ENCODE measurements at places on chromosomes 3 and 15.
A peak's percentile ranks its signal among the peaks of the same experiment; 100 is the strongest.

DNA sequence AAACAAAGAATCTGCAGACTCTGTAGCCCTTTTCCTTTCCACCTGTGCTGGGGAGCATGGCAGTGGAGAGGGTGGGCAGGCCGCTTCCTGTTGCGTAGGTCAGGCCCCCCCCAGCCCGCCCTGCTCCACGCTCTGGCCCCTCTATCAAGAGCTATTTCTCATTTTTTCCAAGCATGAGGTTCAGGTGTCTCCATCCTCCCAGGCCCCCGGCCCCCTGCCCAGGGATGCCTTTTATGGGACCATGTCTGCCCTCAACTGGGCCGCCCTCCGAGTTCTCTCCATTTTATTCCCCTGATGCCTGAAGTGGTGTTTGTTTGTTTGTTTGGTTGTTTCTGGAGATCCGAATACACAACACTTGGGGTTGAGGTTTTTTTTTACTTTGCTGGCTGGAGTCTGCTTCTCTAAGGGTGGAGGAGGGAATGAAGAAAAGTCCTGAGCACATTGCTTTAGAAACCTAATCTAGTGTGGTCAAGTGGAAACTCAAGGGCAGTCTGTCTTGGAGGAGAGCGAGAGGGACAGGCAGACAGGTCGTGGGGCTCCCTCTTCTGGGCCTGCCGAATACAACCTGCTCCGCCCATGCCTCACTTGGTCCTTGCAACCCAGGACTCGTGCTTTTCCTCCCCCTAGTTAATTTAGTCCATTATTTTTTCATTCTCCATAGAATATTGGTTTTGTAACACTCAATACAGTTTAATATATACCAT lies 176.5 kb upstream of the LYSMD4 start:
- DNase-seq, result no peak

DNA sequence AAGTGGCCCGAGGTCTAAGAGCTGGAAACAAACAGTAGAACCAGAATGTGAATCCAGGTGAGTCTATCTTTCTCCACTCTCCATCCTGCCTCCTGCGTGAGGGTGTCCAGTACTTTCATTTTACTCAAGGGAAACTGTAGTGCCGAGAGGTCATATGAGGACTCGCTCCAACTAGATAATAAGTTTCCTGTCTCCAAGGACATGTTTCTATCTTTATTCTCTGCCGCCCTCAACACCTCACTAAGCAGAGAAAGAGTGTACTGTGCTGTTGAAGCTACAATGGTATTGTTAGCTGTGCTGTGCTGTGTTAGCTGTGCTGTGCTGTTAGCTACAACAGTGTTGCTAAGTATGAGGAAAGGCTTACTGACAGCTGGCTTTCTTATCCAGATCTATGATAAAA lies 137.9 kb upstream of the COL8A1 start:
- no peak for DNase-seq

- DNase-seq, result peak; percentile 22
These were observed 51.4 kb downstream of the FGD5 start for GRCh38 chr3:14869917-14870782.

DNA sequence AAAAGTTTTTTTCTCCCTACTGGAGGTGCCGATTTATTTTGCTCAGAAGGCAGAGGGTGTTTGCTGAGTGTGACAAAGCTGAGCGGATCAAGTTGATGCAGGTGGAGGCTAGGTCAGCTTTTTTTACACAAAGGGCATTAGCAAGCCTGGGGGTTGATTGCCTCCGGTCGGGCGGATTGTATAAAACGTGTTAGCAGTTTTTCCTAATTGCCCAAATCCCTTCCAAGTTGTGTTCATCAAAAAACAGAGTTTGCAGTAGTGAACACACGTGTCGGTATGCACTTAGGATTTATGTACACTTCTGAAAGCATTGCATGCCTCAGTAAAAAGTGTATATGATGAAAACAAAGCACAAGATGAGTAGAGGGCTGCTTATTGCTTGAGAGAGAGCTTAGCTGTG lies 2.6 kb downstream of the GPR160 start:
- DNase-seq, result no peak

DNA sequence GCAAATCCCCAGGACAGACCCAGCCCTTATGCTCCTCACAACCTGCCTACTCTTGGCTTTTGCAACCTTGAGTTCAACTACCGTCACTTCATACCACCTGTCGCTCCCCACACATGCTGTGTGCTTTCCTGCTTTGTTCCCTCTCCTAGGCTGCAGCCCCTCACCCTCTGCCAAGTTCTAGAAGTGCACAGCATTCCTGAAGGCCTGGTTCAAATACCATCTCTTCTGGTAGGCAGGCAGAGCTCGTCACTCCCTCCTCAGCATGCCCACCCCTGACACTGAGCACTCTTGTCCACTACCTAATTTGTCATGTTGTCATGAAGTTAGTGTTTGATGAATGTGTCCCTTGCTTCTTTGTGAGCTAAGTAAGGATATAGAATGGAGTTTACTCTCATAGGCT lies 129.6 kb downstream of the SEMA6D start:
- DNase-seq, result no peak

DNA sequence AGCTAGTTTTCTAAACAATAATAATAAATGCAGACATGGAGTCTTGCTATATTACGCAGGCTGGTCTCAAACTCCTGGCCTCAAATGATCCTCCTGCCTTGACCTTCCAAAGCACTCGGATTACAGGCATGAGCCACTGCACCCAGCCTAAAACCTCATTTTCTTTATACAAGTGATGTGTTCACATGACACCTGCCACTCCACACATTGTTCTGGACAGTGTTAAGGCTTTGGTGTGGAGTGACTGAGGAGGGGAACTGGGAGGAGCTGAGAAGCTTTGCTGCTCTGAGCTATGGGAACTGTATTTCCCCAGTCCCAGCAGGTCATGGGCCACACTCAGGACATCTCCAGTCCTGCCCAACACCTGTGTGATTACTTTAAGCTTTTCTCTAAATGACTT lies 380.0 kb downstream of the LRTM1 start:
- no peak for DNase-seq

DNA sequence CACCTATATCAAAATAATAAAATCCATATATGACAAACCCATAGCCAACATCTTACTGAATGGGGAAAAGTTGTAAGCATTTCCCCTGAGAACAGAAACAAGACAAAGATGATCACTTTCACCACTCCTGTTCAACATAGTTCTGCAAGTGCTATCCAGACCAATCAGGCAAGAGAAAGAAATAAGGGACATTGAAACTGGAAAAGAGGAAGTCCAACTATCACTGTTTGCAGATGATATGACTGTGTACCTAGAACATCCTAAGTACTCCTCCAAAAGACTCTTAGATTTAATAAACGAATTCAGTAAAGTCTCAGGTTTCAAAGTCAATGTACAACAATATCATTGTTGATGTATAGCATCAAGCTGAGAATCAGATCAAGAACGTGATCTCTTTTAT lies 35.6 kb upstream of the FGF7 start:
- no peak for DNase-seq

DNA sequence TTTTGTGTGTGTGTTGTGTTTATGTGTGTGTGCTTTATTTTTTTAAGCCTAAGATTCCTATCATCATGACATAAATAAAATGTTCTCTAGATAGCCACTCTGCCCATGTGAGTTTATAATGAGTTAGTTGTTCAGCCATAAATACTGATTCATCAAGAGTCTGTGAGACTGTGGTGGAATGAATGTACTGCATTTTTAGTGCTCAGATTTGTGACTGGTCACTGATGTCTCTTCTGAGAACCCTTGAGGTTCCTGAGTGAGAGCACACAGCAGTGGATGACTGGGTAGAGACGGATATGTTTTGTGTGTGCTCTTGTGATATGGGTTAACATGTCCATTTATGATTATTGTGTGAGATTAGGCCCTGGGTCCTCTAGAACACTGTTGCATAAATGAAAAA lies 51.2 kb downstream of the SETD5 start:
- no peak for DNase-seq

- no peak for DNase-seq
These were observed 9.5 kb upstream of the CCDC80 start for GRCh38 chr3:112650482-112650881.

DNA sequence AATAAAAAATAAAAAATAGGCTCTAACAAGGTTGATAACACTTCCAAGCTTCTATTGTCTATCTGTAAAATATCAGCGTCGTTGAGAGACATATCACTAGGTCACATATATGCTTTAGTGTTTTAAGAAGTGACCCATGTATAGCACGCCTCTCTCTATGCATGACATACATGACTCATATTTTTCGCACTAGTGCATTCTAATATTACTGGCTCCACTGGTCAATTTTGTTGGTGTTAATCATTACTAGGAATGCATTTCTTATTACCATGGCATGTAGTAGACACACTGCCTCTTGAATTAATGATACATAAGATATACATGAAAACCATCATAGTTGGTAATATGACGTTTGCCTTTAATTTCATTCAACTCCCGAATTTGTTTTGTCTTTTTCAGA lies 203.1 kb downstream of the CHL1 start:
- DNase-seq, result no peak

DNA sequence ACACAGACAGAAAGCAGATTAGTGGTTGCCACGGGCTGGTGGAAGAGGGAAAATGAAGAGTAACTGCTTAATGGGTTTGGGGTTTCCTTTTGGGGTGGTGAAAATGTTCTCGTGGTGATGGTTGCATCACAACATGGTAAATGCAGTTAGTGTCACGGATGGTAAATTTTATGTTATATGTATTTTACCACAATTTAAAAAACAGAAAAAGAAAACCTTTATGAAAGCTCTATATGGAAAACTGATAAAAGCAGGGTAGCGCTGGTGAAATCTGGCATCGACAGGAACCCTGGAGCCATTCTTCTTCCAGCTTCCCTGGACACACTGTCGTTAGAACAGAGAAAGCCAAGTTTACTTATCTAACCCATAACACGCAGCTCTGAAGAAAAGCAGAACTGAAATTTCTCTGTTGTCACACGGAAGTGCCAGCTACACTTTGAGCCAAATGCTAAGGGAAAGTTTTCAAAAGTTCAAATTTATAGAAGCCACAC lies 287.7 kb upstream of the NR2F2 start:
- DNase-seq, result no peak

DNA sequence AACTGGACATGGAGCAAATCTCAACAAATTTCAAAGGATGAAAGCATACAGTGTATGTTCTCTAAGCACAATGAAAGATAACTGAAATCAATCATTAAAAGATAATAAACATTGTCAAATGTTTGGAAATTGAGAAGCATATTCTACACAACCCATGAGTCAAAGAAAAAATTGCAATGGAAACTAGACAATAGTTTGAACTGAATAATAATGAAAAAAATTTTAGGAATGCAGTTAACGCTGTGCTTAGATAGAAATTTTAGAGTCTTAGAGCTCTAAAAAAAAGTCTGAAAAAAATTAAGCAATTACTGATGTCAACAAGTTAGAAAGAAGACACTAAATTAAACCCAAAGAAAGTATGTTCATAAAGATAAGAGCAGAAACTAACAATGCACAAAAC lies 15.5 kb downstream of the RABL3 start:
- no peak for DNase-seq

DNA sequence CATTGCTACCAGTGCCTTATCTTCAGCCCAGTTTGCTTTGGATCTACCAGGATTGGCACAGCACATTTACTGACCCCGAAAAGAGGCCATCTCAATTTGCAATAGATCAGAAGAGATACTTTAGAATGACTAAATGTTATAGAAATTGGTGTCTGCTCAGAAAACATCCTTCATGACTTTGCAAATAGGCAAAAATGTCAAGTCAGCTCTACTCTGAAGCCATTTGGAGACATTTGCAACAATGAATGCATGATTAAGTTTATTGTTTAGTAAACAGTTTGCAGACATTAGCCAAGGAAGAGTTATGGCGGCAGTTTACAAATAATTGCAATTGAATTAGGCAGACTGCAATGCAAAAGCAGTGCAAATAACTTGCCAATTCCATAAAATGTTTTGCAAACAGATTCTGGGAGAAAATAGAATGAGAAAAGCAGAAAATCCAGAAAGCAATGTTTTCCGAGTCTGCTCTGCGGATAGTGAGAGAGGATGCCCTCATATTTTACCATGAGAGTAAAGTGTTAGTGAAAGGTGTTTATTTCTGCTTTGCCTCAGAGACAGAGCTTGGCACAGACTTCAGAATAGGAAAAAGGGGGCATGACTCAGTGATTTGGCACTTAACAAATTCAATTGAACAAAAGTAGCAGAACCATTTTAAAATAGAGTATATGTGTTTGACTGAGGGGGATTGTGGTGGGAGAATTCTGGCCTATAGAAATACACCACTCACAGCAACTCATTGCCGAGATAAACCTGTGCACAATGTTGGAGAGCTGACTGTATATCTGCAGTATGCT lies 334.9 kb upstream of the NR2F2 start:
- peak; percentile 4 for DNase-seq

- DNase-seq, result no peak
These were observed 22.4 kb downstream of the MCTP2 start for GRCh38 chr15:94253742-94254141.

DNA sequence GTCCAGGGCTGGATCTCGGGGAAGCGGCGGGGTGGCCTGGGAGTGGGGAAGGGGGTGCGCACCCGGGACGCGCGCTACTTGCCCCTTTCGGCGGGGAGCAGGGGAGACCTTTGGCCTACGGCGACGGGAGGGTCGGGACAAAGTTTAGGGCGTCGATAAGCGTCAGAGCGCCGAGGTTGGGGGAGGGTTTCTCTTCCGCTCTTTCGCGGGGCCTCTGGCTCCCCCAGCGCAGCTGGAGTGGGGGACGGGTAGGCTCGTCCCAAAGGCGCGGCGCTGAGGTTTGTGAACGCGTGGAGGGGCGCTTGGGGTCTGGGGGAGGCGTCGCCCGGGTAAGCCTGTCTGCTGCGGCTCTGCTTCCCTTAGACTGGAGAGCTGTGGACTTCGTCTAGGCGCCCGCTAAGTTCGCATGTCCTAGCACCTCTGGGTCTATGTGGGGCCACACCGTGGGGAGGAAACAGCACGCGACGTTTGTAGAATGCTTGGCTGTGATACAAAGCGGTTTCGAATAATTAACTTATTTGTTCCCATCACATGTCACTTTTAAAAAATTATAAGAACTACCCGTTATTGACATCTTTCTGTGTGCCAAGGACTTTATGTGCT lies 527 bp downstream of the B2M start:
- DNase-seq, result peak; percentile 49

DNA sequence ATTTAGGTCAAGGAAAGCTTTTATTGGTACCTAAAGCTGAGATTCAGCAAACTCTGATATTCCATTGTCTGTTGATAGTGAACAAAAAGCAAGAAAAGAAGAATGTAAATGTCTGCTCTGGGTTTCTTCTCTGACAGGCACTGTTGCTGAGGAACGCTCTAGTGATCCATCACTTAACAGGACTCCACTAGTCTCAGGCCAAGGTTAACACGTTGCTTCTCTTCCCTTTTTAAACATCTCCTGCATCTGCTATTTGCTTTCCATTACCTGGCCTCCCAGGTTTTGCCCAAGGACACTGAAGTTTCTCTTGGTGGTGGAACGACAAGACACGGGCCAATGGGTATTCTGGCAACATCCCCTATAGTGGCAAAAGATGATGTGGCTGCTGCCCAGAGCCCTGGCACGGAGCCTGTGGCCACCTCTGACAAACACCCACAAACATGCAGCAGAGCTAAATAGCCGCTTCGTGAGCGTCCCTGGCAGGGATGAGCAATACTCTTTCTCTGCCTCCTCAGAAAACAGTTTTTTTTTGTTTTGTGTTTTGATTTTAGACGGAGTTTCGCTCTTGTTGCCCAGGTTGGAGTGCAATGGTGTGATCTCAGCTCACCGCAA lies 97.8 kb upstream of the AKAP13 start:
- DNase-seq, result peak; percentile 89

- no peak for DNase-seq
These were observed 117.4 kb upstream of the LPP start for GRCh38 chr3:188036375-188037194.

All from MG63 (cell line).